GM04504 (cell line): ENCODE measurements at places on chromosomes 4 and X.

GRCh38 chr4:177229331-177229730 is 80.3 kb upstream of the NEIL3 start:
- no peak for DNase-seq

- no peak for DNase-seq
Observed at GRCh38 chr4:83758285-83758684, 222.4 kb downstream of the GPAT3 start.

DNA sequence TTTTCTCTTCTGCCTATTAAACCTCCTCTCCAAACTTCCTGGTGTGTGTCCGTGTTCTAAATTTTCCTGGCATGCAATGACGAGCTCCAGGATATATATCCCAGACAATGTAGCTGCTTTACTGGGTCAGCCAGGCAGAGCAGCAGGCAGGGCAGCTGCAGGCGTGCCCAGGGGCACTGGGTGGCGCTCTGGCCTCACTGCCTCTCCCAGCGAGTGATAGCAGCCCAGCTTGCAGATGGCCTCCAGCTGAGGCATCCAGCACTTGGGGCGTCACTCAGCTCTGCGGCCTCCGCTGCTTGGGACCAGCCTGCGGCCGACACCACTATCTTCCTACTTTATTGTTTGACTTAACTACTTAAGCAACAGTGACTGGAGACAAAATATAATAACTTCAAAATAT is 23.0 kb upstream of the UBA6 start:
- no peak for DNase-seq

GRCh38 chr4:141294306-141294705 is 73.6 kb downstream of the ZNF330 start:
- no peak for DNase-seq

- no peak for DNase-seq
Observed at GRCh38 chr4:174071595-174071994, 211.9 kb downstream of the FBXO8 start.

GRCh38 chrX:132704769-132705168 is 215.9 kb upstream of the MBNL3 start:
- DNase-seq = no peak

- no peak for DNase-seq
Observed at GRCh38 chr4:858041-858481, 32.1 kb upstream of the CPLX1 start.

- no peak for DNase-seq
Observed at GRCh38 chr4:742742-743311, 37.2 kb downstream of the PCGF3 start.

GRCh38 chrX:43750248-43750676 is 94.2 kb downstream of the MAOA start:
- peak; percentile 4 for DNase-seq
